ENCODE measurements at places on chromosomes 11 and 22.

DNA sequence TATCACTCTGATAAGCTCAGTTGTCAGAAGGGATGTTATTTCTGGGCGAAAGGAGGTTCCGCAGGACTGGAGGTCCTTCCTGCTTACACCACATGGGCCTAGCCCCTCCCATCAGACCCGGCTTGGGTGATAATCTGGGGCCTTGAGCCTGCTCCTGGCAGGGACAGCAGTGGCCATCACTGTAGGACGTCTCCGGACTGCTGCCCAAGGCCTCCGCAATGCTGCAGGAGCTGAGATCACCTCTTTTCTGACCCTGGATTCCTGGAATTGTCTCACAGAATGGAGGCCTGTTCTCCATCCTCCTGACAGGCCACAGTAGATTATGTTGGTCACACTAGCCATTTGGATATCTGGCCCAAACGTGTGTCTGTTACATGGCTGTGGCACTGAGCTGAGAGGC lies 9.2 kb upstream of the BIK start:
- no peak for DNase-seq

- no peak for DNase-seq
Measured at GRCh38 chr22:20437613-20438426, at the start of gene SCARF2. Gene SCARF2, minus strand, starts transcription at chr22:20437825. Its CDS starts 71 bp downstream, at chr22:20437754.

DNA sequence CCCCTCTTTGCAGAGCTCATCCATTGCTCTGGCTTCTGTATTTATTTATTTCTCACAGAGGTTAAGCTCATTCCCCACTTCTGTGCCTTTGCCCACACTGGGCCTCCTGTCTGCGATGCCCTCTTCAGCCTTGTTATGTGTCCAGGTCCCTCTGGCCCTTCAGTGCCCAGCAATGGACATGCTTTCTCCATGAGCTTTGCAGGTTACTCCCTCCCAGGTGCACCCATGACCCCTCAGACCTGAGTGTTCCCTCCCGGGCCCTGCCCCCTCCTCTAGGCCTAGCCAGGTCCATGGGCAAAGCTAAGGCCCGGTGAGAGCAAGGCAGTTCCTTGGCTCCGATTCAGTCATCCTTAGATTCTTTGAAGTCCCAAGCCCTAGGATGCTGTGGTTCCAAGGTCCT lies 17.5 kb upstream of the ARHGEF17 start:
- DNase-seq: no peak

- no peak for DNase-seq
Measured at GRCh38 chr11:71532036-71532610, 5.1 kb downstream of the KRTAP5-7 start.

GRCh38 chr11:33696931-33697638 lies 3.5 kb downstream of the C11orf91 start:
- DNase-seq: no peak

- DNase-seq: no peak
Measured at GRCh38 chr11:48150213-48150612, 66.4 kb upstream of the OR4B1 start.

DNA sequence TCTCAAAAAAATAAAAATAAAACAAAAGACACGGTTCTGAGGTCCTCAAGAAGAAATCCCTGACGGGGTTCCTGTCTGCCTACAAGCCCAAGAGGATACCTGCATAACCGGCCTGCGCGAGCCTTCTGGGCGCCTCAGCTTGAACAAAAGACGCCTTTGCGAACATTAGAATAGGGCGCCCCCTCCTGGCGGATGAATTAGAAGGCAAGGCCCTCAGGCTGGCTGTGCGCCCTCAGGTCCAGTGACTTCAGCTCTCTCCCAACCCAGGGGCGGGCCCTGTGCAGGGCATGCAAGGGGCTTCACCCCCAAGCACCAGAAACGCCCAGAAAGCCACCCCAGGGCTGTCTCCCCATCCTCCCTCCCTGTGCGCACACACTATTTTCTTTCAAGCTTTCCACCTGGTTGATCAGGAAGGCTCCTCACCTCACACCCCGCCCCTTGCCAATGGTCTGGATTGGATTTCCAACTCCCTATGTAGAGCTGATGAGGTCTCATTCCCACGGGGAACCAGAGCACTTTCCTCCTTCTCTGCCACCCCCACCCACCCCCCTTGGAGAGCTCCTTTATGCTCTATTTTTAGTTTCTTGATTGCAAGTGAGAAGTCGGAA lies 273.3 kb downstream of the BUD13 start:
- peak; percentile 55 for DNase-seq

DNA sequence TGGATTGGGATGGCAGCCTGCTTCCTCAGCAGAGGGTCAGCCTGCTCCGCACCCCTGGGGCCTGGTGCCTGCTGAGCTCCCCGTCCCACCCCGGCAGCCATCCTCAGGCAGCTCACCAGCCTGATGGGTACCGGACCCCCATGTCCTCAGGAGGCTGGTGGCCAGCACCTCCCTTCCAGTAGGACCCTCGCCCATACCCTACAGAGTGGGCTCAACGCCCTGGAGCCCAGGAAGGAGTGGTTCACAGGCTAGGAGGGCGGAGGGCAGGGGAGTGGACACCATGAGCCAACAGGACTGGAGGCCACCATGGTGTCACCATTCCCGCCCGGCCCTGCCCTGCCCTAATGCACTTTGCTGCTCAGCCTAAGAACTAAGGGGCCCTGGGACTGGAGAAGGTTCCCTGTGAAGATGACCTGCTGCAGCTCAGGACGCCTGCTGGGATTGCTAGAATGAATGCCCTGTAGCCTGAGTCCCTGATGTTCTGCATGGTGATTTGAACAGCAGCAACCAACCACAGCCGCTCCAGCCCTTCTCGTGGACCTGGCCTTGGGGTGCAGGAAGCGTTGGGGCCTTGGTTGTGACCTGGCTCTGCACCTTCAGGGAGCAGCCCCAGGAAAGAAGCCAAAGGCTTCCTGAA lies 1080.8 kb downstream of the BRD1 start:
- DNase-seq: no peak

DNA sequence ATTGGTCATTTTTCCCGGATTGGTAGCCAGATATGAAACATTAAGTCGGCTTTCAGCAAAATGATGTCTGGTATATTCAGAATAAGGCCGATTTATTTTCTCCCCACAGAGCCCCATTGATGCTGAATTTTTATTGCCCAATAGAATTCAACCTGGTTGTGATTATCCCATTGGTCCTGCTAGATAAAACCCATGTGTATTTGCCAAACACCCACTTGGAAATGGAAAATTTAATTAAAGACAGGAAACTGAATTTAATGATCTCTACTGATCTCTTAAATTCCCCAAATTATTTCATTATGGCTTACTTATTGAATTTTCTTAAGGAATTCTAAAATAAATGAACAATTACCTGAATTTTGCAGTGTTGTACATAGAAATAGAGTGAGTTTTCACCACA lies 609.8 kb downstream of the NTM start:
- DNase-seq: no peak

GRCh38 chr11:17400048-17400775 lies 11.8 kb upstream of the KCNJ11 start:
- no peak for DNase-seq

DNA sequence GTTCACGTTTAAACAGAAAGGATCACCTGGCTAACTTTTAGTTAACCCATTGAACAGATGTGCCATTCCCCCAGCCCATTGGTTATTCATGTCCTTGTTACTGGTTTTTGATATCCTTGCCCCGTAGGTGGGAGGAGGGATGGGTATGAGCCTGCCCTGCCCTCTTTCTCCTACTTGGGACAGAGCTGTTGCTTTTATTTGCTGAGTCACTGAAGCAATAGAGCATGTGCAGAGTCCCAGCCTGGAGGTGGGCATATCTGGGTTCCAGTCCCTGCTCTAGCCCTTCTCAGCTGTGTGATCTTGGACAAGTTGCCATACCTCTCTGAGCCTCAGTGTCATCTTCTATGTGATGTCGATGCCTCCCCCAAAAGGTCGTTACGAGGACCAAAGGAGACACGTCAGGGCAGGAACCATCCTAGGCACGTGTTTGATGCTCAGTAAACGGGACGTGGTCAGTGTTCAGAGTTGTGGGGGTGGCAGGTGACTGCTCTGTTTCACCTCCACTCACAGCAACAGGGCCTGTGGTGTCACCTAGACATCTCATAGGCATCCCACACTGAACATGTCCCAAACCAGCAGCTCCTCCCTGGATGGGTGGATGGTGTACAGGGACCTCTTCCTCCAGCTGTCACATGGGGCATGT lies 61.0 kb downstream of the BMAL1 start:
- DNase-seq: no peak

DNA sequence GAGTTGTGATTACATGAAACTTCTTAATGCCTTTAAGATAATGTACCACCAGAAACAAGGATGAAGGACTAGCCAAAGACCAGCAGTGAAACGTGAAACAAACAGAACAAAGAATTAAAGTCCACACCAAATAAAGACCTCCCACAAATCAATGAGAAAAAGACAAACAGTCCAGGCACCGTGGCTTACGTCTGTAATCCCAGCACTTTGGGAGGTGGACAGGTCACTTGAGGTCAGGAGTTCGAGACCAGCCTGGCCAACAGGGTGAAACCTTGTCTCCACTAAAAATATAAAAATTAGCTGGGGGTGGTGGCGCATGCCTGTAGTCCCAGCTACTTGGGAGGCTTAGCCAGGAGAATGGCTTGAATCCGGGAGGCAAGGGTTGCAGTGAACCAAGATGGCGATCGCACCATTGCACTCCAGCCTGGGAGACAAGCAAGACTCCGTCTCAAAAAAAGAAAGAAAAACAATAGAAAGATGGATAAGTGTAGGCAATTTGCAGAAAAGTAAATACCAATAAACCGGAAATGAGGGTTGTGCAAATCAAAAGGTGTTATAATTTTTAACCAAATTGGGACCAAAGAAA lies 167.8 kb upstream of the GRK3 start:
- no peak for DNase-seq

DNA sequence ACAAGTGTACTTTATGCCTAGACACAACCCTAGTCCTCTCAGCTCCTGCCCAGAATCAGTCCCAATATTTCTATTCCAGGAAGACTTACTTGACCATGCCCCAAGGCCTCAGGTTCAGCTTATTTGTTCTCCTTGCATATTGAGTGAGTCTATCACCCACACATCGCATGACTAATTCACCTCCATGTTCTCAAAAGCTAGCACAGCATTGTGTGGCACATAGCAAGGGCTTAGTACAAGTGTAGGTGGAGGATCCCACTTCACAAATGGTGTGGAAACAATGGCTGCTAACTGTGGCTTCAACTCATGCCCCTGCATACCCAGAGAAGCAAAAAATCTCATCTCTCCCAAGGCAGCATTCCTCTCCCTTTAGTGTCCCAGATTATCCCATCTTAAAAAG lies 602.6 kb upstream of the API5 start:
- no peak for DNase-seq

DNA sequence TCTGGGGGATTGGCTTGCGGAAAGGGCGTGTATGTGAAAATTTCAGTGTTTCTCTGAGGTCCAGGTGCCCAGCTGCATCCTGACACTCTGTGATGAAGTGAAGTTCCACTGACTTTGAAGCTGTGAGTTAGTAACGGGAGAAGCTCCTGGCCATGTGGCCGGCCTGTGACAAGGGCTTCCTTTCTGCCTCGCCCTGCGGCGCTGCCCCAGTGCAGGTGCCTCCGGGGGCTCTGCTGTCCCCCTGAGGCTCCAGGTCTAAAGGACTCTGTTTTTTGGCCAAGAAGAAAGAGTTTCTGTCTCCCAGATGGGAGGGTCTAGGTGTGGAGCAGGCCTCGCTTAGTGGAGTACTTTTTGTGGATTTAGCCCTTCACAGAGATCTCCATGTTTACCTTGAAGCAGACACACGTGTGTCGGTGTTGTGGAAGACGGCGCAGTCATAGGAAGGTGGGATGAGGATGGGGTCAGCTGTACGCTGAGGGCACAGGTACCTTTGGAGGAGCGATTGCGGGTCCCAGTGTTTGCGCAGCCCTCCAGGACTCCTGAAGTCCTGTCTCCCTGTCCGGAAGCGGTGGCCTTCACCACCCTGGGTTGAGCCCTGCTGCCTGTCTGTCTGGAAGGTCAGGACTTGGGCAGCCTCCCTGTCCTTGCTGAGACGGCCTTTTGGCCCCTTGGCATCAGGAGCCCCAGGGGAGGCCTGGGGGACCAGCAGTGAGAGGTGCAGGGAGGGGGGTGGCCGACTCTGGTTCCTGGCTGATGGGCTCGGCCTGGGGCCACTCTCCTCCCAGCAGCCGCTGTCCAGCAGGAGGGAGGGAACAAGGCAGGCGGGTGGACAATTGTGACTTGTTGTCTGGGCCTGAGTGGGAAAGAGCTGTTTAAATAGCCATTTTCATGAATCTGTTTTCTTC lies 1249.3 kb downstream of the BRD1 start:
- no peak for DNase-seq

DNA sequence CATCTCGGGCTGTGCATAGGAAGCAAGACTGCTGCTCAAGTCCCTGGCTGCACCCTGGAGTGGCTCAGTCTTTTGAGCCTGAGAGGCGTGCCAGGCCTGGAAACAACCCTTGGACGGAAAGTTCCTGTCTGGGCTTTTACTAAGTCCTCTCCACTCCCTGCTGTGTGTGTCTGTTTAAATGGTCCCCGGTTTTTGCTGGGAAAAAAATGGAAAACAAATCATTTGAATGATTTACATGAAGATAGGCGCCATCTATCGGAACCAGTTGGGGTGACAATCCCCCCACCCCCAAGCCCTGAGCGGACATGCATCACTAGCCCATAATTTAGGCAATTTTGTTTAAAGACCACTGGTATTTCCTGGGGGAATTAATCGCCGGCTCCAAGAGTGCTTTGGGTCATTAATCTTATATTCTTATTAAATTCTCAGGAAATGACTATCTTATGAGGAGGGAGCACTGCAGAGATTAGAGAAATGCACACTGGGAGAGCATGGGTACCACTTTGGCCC lies 2.7 kb upstream of the GAB2 start:
- DNase-seq: peak; percentile 60

- DNase-seq: no peak
Measured at GRCh38 chr11:1161410-1162137, 3.8 kb downstream of the MUC5AC start.

DNA sequence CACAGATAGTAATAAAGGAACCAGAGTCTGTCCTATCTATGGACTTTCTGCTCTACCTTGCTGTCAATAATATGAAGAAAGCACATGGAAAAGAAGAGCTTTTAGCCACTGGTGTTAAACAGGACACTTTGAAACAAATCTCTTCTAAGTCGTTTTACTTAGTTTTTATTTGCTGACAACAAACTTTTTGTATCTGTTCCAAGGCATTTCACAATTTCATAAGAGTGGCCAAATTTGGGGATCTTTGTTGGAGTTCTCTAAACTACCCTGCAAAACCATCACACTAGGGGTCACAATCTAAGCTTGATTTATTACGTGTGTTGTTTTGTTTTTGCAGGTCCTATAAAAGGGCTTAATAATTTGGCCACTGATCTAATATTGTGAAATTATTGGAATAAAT lies 54.4 kb downstream of the BBOX1 start:
- DNase-seq: no peak

DNA sequence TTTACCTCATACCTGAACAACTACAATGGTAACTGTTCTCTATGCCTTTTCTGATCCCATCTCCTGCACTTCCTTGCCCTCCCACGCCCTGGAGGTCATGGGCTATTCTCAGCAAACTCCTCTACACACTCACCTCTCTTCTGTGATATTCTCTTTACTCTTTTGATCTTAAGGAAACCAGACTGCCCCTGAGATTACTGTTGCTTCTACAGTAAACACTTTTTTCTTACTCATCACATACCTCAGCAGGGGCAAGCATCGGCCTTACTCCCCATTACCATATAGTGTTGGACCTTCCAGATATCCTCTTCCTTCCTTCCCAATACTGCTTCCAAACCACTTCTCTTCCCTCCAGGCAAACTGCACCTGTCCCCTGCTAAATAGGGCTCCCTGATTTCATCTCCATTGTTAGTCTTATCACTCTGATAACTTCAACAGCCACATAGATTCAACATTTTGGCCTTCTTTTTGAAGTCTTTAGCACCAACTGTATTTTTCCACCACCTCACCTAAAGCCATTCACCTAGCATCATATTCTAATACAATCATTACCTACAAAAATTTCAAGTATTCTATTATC lies 141.2 kb downstream of the RBFOX2 start:
- no peak for DNase-seq
